ENCODE measurements at places on chromosomes 12 and 14.

GRCh38 chr12:114038962-114039361, 72.8 kb upstream of the RBM19 start:
- no peak for DNase-seq

DNA sequence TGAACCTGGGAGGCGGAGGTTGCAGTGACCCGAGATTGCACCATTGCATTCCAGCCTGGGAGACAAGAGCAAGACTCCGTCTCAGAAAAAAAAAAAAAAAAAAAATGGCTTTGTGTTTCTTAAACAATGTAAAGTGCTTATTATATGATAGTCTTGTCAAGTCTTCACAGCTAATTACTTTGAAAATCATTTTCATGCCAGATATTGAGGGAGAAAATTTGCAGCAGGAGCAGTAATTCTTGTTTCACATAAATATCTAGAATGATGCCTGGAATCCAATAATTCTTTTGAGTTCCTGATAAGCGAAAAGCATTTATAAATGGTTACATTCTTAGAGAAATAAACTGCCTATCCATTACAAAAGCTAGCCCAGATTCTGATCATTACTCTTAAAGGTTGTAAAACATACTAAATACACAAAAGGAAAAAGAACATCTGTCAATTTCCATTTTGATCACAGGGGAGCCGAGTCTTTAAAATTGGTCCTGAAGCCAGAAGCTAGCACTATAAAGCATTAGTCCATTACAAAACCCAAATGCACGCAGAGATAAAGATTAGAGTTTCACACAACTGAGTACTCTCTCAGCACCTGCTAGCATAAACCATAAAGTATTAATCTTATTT, 50.3 kb downstream of the IFT81 start:
- DNase-seq = no peak

DNA sequence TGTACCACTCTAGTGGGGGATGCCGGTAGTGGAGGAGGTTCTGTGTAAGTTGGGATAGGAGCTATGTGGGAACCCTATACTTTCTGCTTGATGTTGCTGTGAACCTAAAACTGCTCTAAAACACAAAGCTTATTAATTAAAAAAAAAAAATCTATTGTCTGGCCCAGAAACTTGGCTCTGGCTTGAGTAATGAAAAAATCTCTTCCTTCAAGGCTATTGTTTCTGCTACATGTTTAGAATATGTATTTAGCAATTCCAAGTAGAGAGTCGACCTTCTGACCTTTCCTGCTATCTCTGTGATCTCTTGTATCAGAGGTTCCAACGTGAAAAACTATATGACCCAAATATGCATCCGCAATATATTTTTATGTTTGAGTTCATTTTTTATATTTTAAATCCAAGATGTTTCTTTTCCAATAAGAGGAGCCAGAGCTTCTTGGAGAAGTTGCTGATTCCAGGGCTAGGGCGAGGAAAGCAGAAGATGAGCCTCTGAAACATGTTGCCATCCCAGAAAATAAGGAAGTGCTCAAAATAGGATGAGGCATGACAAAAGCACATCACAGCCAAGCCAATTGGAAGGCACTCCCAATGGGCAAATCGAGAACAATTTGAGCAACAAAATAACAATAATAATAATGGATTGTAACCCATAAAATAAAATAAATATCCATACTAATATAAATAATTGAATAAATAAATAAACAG, 184.6 kb upstream of the TMEM260 start:
- DNase-seq = no peak

- DNase-seq = no peak
These were observed 89.0 kb upstream of the BCL11B start for GRCh38 chr14:99360774-99361595.

DNA sequence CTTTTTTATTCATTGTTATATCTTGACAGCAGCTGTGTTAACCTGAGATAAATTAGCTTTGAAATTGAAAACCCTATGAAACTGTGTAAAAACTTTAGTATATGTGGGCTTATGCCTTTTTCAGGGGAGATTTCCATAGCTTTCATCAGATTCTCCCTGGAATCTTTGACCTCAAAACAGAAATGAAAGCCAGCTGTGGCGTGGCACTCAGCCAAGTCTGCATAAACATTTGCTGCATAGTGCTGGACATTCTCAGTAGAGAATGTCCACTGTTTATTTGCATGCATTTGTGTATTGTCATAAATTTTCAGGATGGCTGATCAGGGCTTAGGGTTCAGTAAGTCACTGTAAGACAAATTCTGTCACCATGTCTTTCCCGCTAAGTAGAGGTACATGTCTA, 115.3 kb upstream of the NAP1L1 start:
- no peak for DNase-seq

- no peak for DNase-seq
These were observed 704.3 kb upstream of the FLRT2 start for GRCh38 chr14:84825481-84826251.

GRCh38 chr14:54895683-54896082, 6.9 kb downstream of the GCH1 start:
- no peak for DNase-seq

DNA sequence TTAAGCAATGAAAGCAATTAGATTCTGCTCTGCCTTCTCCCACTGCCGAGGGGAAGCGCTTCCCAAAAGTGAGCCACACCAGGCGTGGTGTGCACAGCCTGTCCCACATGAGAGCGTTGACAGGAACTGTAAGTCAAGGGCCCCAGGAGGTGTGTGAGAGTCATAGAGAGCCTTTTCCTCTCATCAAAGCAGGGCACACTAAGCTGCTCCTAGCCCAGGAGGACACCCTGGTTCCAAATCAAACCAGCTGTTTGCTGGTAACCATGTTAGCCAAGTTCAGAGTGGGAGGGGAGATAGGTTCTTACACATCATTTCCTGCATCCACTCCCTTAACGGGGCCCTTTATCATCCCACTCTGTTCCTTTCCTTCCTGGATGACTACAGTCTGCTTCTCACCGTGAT, 98.3 kb downstream of the SPTSSA start:
- no peak for DNase-seq

GRCh38 chr12:114944736-114945135, 260.8 kb upstream of the TBX3 start:
- no peak for DNase-seq

- no peak for DNase-seq
These were observed 164.9 kb downstream of the PHETA1 start for GRCh38 chr12:111203969-111204368.
